Activated gamma-delta T cell treated with anti-CD3 and anti-CD28 coated beads, Interleukin-2, amount 50 U/mL, for 16 hours (primary cell): ENCODE measurements at places on chromosomes 3 and 15.

DNA sequence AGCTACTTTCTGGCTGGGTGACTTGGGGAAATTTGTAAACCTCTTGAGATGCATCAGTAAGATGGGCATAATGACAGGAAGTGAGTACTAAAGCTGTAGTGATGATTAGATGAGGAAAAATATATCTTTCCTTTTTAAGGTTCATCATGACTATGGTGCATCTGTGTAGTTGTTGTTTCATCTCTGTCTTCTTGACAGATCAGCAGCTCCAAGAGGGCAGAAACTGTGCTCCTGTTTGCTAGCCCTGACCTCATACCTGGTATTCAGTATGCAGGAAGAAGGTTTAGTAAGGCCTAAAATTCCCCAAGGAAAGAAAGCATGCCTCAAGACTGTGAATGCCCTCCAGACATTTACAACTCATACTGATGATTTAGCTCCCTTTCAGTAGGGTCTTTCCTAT, 82.5 kb upstream of the PSMD6 start:
- DNase-seq = no peak

DNA sequence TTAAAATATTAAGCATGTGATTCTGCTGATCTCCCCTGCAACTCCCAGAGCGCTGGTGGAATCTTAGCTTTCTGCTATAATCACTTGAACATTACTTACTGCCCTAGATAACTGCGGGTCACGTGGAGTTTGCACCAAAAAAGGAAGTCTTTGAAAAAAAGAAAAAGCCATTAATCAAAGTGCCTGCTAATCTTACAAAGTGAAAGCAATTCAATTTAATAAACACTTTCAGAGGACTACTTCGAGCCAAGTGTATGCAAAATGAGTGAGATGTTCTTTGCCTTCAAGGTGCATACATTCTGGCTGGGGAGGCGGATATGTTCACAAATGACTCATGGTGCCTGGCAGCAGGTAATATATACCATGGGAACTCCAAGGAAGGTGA, 109.9 kb upstream of the GAP43 start:
- DNase-seq = no peak

- no peak for DNase-seq
Measured at GRCh38 chr15:58639002-58639756, 110.3 kb downstream of the ADAM10 start.

DNA sequence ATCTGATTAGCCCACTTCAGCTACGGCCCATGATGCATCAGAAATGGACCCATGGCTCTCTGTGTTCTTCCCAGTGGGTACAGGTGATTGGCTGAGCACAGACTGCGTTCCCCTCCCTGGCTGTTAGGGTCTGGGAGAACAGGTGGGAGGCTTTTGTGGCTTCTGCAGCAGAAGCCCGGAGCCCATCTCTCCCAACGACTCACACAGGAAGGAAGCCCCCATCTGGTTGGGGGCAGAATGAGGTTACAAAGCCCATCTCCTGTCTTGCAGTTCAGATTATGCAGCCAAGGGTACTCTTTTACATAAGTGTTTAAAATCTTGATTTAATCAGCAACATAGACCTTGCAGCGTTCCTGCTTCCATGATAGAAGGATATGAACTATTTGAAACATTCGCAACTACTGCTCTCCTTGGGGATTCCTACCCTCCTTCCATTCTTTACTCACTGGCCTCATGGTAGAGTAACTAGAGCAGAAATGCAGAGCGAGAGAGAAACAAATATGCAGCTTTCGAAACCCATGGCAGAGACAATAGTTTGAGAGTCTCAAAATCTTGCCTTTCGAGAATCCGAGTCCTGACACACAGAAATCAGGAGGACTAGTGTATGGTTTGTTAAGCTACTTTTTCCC, 291.3 kb downstream of the TLE3 start:
- no peak for DNase-seq

DNA sequence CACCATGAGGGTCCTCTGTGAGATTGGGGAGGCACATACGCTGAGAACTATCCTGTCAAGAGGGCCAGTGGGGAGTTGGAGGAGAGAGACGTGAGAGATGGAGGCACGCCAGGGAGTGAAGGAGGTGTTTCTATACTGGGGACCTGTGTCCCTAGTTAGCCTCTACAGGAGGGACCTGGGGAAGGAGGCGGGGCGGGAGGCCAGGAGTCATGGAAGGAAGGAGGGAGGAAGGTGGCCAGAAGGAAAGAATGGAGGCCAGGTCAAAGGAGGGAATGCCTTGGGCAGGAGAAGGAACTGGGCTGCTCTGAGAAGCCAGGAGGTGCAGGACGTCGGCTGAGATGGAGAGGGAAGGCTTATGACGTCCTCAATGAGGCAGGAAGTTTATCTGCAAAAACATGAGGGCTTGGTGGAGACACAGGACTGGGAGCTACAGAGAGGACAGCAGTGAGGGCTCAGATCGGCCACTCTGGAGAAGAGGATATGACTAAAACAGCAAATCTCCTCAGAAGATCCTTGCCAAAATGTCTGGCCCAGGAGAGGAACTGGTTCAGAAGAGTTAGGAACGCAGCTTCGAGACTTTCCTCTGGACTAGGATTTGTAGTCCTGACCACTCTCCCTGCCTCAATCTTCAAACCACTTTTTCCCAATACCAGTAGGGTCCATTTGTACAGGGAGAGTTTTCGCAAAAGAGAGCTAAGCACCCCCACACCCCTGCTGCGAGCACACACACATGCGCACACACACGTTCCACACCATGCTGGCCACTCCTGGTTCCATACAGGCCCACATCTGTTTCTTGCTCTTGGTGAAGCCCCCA, 59.9 kb downstream of the ADCY5 start:
- DNase-seq = no peak

DNA sequence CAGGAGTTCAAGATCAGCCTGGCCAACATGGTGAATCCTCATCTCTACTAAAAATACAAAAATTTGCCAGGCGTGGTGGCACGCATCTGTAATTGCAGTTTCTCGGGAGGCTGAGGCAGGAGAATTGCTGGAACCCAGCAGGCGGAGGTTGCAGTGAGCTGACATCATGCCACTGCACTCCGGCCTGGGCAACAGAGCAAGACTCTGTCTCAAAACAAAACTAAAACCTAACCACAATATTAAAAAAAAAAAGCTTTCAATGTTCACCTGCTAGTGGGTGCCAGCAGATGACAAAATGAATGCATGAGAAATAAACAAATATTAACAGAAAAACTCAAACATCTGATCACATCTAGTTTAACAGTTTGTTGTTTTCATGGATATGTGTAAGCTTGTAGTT, 9.0 kb downstream of the SLC24A1 start:
- DNase-seq = no peak

GRCh38 chr15:65192016-65192415, 6.9 kb upstream of the CLPX start:
- no peak for DNase-seq

DNA sequence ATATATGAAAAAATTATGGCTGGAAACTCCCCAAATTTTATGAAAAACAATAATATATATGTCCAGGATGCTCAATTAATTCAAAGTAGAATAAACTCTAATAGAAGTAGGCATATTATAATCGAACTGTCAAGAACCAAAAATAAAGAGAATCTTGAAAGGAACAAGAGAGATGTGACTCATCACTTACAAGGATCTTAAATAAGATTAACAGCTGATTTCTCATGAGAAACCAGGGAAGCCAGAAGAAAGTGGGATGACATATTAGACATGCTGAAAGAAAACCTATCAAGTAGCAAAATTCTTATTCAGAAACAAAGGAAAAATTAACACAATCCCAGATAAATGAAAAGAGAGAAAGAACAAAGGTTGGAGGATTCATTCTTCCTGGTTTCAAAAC, 66.8 kb downstream of the FAIM start:
- no peak for DNase-seq

DNA sequence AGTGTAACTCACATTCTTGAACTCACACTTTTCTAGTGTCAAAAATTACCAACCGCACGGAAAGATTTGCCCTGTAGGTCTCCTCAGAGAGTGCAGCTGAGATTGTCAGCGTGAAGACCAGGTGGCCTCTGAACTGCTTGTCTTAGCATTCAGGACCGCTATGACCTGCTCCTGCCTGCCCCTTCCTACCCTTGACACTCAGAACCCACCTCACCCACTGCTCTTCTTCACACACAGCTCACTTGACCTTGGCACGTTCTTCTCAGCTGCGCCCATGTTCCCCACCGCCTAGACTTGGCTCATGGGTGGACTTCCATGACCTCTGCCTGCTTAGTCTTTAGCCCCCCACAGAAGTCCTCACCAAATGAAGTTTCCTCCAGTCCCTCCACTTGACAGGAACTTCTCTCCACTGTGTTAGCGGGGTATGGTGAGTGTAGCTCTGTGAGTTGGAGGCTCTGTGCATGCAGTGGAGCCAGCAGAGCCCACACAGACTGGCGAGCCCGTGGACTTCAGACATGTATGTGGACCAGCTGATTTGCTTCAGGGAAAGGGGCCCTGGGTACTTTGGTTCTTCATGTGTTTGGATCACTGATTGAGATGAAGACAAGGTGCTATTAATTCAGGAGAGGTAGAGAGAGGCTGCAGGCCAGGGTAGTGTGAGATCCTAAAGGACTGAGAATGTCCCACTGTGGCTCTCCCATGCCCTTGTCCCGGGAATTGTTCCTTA, 221.3 kb downstream of the OPA1 start:
- no peak for DNase-seq

GRCh38 chr3:28940994-28941393, 339.9 kb upstream of the RBMS3 start:
- no peak for DNase-seq

- peak; percentile 65 for DNase-seq
Measured at GRCh38 chr15:31327669-31328427, 1.2 kb downstream of the KLF13 start.

DNA sequence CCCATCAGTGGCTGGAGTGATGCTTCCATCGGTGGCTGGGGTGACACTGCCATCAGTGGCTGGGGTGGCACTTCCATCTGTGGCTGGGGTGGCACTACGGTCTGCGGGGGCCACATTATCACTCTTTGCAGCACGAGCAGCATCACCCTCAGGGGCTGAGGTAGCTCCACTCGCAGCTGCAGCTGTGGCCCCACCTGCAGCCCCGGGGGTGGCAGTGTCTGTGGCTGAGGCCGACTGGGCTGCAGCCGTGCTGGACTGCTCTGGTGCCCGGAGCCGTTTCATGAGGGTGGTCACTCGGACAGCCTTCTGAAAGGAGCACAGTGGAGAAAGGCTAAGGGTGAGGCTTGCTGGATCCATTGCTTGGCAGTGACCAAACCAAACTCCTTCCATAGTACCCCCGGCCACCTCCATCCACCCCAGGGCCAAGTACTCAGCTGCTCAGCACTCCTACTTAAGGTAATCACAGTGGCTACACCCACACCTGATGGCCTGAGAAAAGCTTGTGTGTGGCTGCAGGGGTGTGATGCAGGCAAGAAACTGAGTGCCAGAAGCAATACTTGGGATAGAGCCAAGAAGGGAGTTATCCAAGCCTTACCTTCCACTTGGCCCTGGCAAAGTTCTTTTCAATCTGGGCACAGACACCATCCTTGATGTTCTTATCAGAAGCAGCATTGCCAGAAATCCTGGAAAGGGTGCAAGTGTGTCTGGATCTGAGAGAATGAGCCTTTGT, 3.4 kb upstream of the TRAIP start:
- DNase-seq = no peak

GRCh38 chr3:186221760-186222378, 113.0 kb upstream of the ETV5 start:
- no peak for DNase-seq

DNA sequence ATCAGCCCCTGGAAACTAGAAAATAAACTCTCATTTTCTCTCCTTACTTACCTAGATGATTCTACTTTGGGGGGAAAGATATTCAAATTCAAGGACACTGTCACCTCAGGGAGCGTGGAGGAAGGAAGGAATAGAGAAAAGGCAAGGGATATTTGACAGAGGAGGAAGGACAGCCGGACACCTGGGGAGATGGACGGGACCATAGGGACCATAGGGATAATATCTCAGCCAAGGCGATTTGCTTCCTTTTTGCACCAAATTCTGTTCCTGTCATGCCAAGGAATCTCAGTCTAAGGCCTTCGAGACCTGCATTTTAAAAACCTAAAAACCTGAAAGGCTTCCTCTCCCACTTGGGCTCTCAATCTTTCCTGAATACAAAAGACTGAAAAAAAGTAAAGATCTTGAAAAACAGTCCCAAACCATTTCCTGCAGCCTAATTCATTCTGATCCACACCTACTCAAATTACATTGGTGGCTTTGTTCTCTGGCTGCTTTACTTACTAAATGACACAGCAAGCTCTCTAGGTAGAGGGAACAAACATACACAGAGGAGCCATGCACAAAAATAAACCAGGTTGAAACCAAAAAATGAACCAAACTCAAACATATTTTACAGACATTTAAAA, 73.9 kb upstream of the SLC24A5 start:
- DNase-seq = no peak

- no peak for DNase-seq
Measured at GRCh38 chr15:101464999-101465669, 24.4 kb downstream of the PCSK6 start.

DNA sequence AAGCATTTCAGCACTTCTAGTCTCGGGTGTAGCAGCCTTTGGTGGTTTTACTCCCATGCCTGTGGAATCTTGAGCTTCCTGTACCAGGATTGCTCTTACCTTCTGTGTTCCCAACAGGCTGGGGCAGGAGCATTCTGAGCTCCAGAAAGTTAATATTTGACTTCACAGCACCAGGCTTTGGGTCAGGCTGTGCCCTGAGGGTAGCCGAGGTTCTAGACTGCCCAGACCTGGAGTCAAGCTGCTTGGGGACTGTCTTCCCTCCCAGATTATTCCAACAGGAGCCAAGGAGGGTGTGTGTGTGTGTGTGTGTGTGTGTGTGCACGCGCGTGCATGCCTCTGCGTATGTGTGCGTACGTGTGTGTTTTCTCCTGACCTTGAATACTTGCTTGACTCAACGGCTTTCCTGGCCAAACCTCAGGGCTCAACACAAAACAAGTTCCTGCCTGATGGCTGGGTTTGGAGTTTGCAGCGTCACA, 94.8 kb downstream of the FLNB start:
- no peak for DNase-seq

DNA sequence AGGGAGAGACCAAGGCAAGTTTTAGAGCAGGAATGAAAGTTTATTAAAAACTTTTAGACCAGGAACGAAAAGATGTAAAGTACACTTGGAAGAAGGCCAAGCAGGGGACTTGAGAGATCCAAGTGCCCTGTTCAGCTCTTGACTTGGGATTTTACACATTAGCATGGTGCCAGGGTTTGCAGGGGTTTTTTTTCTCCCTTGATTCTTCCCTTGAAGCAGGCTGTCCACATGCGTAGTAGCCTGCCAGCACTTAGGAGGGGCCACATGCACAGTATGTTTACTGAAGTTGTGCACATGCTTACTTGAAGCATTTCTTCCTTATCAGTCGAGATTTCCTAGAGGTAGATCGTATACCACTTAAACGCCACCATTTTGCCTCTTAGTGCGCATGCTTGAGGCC, 277.5 kb upstream of the AGTR1 start:
- DNase-seq = no peak

DNA sequence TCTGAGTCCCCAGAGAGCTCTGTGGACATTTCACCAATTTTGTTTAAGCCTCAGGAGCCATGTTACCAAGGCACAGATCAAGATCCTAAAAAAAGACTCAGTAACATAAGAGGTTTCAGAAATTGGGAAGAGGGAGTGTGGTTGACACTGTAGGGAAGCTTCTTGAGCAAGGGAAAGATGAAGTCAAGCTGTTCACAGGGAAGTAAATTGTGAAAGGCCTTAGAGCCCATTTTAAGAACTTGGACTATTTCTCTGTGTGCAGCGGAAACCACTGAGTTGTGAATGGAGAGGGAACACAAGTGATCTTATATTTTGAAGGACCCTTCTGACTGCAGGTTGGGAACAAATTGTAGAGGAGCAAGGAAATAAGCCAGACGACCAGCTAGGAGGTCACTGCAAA, 18.7 kb downstream of the BCL2A1 start:
- DNase-seq = no peak
